ENCODE measurements at places on chromosomes 13 and 19. TPM values are rescaled to one million over a fixed set of nuclear protein-coding genes. Genes with fewer than 3 reads are reported as not detected.

The KIR2DL4 gene
- not detected for total RNA-seq

The ATP4A gene
- total RNA-seq = 0.27 TPM

The OR7D2 gene
- total RNA-seq = 0.07 TPM

The SLC27A1 gene
- total RNA-seq = 22.5 TPM

The ZNF492 gene
- not detected for total RNA-seq

The SRRM5 gene
- not detected for total RNA-seq

The IGSF23 gene
- total RNA-seq = not detected

The TBC1D4 gene
- 24.6 TPM for total RNA-seq

The ERFL gene
- 0.79 TPM for total RNA-seq

The CXCL17 gene
- total RNA-seq = 0.32 TPM

The LEUTX gene
- not detected for total RNA-seq

Measured in HCT116 (cell line).